ENCODE measurements at places on chromosomes 3 and 15. TPM values are rescaled to one million over a fixed set of nuclear protein-coding genes. Genes with fewer than 3 reads are reported as not detected.

DNA sequence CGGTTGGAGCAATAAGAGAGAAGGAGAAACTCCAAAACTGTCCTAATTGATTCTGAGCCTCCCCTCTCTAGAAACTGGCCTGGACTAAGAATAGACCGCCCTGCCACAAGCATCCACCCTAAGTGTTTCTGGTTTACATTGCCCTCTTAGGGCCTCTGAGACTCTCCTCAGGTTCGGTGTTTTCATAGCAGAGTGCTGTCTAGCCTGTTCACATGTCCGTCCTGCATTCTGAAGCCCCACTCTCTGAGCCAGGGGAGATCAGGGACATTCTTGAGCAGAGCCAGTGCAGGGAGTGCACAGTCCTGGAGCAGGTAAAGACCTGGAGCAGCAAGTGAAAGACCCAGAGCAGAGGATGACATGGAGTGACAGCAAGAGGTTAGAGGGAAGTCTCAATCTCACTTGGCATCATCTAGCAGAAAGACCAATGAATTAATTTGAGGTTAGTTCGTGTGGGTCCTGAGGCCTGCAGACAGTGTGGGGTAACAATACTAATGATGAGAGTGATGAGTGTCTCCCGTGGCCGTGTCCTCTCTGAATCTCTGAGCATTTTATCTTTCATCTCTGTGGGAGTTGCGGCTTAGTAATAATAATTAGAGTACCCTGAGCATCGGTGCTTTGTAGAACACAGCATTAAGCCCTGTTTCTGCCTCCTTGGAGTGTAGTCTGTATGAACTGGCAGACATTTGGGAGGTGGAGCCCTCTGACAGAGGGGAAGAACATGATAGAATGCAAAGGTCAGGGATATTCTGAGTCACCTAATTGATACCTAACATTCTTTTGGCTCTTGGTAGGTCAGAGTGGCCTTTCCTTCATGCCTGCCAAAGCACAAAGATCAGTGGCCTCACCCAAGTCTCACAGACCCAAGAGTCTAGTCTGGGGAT lies 24.6 kb downstream of the MAPKBP1 start:
- no peaks in the 10 kb centered on the region for H3K27me3 ChIP-seq
- H3K4me3 ChIP-seq: no peak overlapping the region
- no peak for DNase-seq
- peaks cover 16% of the 10 kb centered on the region for H3K4me1 ChIP-seq

DNA sequence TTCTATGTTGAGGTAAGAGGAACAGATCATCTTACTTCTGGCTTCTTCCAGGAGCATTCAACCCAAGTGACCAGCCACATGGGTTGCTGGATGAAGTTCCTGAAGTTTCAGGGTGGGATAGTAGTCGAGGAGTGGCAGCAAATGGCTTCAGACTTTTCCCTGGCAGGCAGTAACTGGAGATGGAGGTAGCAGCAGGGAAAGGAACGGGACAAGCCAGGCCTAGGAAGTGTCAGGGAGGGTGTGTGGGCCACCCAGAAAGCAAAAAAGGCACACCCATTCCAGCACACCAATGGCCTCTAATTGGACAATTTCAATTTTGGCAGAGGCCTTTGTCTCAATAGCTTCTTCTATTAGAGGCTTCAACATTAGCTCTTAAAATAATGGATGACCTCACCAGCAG lies 498.6 kb upstream of the ATP11B start:
- no peaks in the 10 kb centered on the region for H3K27me3 ChIP-seq
- no peaks in the 10 kb centered on the region for H3K4me1 ChIP-seq
- DNase-seq: no peak
- no peak overlapping the region for H3K27ac ChIP-seq
- H3K36me3 ChIP-seq: no peaks in the 10 kb centered on the region
- H3K4me3 ChIP-seq: no peak overlapping the region

GRCh38 chr15:68592054-68592453 lies 13.3 kb downstream of the CORO2B start:
- H3K27ac ChIP-seq: no peak overlapping the region
- no peak overlapping the region for H3K4me3 ChIP-seq
- no peaks in the 10 kb centered on the region for H3K36me3 ChIP-seq
- no peak for DNase-seq

DNA sequence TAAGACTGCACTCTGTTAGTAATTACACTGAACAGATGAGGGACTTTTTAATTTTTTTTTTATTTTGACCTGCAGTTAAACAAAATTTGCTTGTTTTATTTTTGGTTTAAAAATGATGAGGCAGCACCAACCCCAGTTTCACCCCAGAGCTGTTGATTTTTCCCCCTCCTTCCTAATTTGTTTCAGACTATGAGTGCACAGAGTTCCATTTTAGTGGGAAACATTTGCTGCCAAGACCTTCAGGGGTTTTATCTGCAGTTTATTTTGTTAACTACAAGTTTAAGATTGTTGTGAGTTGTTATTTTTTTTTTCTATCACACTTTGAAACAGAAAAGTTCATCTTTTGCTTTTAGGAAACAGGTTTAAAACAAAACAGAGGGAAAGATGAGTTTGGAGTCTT lies 455.9 kb upstream of the NR2F2 start:
- no peak overlapping the region for H3K4me3 ChIP-seq
- H3K27ac ChIP-seq: no peak overlapping the region
- no peaks in the 10 kb centered on the region for H3K27me3 ChIP-seq

- peaks cover 16% of the 10 kb centered on the region for H3K27me3 ChIP-seq
- H3K36me3 ChIP-seq: no peaks in the 10 kb centered on the region
- DNase-seq: no peak
- H3K27ac ChIP-seq: no peak overlapping the region
- H3K4me1 ChIP-seq: peaks cover 15% of the 10 kb centered on the region
These were observed 28.1 kb upstream of the MCTP2 start for GRCh38 chr15:94203306-94203705.

DNA sequence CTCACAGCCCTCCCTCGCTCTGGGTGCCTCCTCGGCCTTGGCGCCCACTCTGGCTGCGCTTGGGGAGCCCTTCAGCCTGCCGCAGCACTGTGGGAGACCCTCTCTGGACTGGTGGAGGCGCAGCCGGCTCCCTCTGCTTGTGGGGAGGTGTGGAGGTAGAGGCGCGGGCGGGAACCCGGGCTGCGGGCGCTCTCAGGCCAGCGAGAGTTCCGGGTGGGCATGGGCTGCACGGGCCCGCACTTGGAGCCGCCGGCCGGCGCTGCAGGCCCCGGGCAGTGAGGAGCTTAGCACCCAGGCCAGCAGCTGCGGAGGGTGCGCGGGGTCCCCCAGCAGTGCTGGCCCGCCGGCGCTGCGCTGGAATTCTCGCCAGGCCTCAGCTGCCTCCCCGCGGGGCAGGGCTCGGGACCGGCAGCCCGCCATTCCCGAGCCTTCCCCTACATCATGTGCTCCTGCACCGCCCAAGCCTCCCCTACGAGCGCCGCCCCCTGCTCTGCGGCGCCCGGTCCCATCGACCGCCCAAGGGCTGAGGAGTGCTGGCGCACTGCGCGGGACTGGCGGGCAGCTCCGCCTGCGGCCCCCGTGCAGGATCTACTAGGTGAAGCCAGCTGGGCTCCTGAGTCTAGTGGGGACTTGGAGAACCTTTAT lies 46.0 kb upstream of the GSK3B start:
- no peak for DNase-seq
- no peaks in the 10 kb centered on the region for H3K27me3 ChIP-seq
- no peaks in the 10 kb centered on the region for H3K36me3 ChIP-seq
- H3K4me1 ChIP-seq: peaks cover 4% of the 10 kb centered on the region
- no peak overlapping the region for H3K27ac ChIP-seq

DNA sequence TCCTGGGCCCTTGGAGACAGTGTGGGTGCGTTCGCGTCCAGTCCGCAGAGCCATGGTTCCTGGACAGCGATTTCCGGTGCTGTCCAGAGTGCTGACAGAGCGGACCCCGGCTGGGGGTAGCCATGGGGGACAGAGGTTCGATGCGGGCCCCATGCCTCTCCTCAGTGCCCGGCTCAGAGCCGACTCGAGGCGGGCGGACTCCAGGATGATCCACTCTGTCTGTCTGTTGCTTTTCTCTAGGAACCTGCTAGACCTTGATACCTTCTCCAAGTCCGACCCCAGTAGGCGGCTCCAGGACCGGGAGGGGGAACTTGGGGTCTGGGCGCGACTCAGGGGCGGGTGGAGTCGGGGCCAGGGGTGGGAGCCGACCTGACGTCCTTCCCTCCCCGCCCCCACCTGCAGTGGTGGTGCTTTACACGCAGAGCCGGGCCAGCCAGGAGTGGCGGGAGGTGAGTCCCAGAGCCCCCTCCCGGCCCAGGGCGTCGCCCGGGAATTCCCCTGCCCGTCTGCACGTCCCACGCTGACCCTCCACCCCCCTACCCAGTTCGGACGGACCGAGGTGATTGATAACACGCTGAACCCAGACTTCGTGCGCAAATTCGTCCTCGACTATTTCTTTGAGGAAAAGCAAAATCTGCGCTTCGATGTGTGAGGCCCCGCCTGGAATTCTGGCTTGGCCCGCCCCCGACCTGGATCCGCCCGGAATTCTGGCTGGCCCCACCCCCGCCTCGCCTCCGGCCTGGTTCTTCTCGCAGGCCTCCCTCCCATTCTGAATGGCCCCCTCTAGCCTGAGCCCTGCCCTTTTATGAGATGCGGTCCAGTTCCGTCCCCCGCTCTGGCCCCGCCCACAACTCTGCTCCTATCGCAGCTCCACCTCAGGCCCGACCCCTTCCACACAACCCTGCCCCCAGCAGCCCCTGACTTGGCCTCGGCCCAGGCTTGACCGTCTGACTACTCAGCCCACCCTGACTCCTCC lies 1.0 kb downstream of the CPNE9 start:
- H3K36me3 ChIP-seq: peaks cover 3% of the 10 kb centered on the region
- peaks cover 8% of the 10 kb centered on the region for H3K4me1 ChIP-seq
- H3K27me3 ChIP-seq: peaks cover 21% of the 10 kb centered on the region

GRCh38 chr15:66876731-66877476 lies 174.9 kb downstream of the SMAD6 start:
- H3K36me3 ChIP-seq: no peaks in the 10 kb centered on the region
- H3K4me1 ChIP-seq: no peaks in the 10 kb centered on the region
- no peak overlapping the region for H3K4me3 ChIP-seq

DNA sequence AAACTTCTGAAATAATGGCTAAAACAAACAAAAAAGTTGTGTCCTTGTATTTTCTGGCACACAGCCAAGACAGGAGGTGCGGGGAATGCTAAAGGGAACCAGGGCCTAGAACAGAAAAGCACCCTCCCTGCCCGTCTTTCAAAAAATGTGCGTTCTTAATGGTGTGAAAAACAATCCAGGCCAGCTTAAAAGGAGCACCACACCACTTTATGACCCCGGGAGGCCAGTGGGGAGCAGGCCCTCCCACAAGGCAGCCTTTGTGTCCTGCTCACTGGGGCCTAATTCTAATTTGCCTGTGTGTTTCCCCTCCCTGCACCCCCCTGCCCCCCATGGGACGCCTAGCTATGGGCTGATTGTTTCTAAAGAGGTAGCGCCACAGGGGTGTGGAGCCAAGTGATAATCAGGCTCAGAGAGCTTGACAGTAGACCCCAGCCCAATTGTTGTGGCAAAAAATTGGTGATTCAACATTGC lies 181.4 kb downstream of the GREM1 start:
- no peaks in the 10 kb centered on the region for H3K4me1 ChIP-seq
- DNase-seq: no peak
- H3K27me3 ChIP-seq: peaks cover 9% of the 10 kb centered on the region
- no peaks in the 10 kb centered on the region for H3K36me3 ChIP-seq
- H3K27ac ChIP-seq: no peak overlapping the region
- H3K4me3 ChIP-seq: no peak overlapping the region

DNA sequence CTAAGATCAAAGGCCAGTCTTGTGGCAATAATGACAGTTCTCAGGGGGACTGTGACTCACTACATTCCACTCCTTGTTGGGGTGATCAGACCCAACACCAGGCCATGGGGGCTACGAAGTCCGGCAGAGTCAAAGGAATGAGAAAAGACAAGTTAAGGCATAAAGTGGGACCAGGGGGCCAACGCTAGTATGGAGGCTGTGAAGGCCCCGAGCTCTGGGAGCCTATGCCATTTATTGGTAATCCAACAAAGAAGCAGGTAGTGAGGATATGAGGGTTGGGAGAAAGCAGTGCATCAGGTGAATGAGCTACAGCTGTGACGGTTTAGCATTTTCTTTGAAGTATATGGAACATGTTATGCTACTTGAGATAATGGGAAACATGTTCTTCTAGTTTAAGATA lies 104.4 kb upstream of the C2CD4B start:
- H3K4me3 ChIP-seq: no peak overlapping the region
- H3K27me3 ChIP-seq: peaks cover 9% of the 10 kb centered on the region
- no peak overlapping the region for H3K27ac ChIP-seq
- no peaks in the 10 kb centered on the region for H3K4me1 ChIP-seq

DNA sequence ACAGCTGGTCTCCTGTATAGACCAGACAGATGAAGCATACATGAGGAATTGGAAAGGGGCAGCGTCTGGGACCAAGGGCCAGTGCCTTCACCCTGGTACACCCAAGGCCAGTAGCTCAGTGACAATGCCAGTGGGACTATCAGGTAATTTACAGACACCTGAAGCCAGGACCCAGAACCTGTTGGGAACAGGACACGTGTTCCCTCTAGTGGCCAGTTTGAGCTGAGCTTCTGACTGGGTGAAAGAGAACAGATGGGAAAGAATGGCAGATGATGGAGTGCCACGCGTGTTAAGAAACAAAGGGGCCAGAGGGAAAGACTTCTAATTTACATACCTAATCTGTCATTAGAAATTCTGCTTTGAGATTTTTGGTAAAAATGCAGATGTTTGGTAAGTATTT lies 5.1 kb upstream of the SLC25A38 start:
- peak; percentile 78 for DNase-seq
- no peaks in the 10 kb centered on the region for H3K27me3 ChIP-seq
- no peaks in the 10 kb centered on the region for H3K36me3 ChIP-seq
- peaks cover 4% of the 10 kb centered on the region for H3K4me1 ChIP-seq
- H3K4me3 ChIP-seq: no peak overlapping the region
- no peak overlapping the region for H3K27ac ChIP-seq

- H3K4me3 ChIP-seq: no peak overlapping the region
- no peak for DNase-seq
- H3K4me1 ChIP-seq: peaks cover 11% of the 10 kb centered on the region
- peaks cover 14% of the 10 kb centered on the region for H3K36me3 ChIP-seq
These were observed 7.0 kb downstream of the EBLN2 start for GRCh38 chr3:73068419-73068818.

GRCh38 chr15:37078566-37078965 lies 21.8 kb downstream of the MEIS2 start:
- H3K27me3 ChIP-seq: peaks cover 23% of the 10 kb centered on the region
- no peak overlapping the region for H3K4me3 ChIP-seq
- no peaks in the 10 kb centered on the region for H3K36me3 ChIP-seq
- DNase-seq: no peak

DNA sequence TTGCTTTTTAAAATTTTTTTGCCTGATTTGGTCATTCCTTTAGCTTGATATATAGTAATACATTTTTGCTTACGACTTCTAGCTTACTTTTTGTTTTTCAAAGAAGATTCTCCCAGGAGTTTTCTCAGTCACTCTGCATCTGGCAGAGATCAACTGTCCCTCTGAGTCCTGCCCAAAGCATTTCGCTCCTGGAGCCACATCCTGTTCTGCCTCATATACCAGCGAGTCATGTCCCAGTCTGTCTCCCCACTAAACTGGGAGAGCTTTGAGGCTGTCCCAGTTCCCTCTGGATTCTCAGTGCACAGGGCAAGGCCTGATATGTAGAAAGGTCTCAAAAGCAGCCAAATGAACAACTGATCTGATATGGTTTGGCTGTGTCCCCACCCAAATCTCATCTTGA lies 326.3 kb downstream of the ARRDC4 start:
- H3K27ac ChIP-seq: no peak overlapping the region
- no peak overlapping the region for H3K4me3 ChIP-seq
- no peaks in the 10 kb centered on the region for H3K4me1 ChIP-seq
- peaks cover 27% of the 10 kb centered on the region for H3K27me3 ChIP-seq

The GPD1L gene
- total RNA-seq: 10.8 TPM

The CADM2 gene
- total RNA-seq: not detected

The GATA2 gene
- 0.35 TPM for total RNA-seq

The MESP2 gene
- not detected for total RNA-seq

Measured in activated naive CD4-positive, alpha-beta T cell treated with anti-CD3 and anti-CD28 coated beads for 36 hours (primary cell).